ENCODE measurements at places on chromosomes 7 and 10.

DNA sequence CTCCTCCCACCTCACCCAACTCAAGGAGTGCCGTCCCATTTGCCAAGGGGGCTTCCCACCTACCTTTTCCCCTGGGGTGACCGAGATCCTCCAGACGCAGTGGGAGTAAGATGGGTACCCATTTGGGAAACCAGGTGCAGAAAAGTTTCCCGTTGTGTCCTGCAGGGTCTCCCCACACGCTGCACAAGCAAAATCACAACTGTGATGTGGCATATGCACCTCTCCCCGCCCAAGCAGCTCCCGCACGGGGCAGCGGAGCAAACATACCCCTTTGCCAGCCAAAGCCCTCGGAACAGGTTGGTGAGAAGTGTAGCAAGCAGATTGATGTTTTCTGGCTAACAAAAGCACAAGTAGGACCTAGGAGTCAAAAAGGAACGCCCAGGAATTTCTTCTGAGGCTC is 51.5 kb upstream of the OPALIN start:
- DNase-seq, result no peak

DNA sequence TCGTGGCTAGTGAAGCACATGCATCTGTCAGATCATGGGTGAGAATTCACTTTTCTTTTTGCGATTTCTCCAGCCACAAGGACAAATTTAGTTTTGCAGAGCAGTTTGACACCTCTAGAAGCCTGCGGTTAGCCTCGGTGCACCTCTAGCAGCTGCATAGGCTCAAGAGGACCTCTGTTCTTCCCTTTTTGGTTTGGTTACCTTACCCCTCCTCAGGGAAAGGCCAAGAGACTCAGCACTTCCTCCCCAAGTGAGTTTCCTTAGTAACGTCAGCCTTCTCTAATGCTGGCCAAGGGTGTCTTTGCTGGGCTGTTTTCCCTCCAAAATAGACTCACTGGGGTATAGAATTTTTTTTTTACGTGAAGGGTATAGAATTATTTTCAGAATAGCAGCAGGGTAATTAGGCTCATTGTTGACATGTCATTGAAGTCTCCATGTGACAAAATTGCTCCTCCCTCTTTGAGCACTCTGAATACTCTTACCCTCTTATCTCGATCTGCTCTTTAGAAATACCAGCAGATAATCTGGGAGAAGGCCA is 97.8 kb downstream of the AUTS2 start:
- DNase-seq, result no peak

- DNase-seq, result no peak
Measured at GRCh38 chr10:43124574-43125273, 13.5 kb upstream of the CSGALNACT2 start.

- DNase-seq, result no peak
Measured at GRCh38 chr10:84175436-84175835, 1.8 kb downstream of the GPR15LG start.

DNA sequence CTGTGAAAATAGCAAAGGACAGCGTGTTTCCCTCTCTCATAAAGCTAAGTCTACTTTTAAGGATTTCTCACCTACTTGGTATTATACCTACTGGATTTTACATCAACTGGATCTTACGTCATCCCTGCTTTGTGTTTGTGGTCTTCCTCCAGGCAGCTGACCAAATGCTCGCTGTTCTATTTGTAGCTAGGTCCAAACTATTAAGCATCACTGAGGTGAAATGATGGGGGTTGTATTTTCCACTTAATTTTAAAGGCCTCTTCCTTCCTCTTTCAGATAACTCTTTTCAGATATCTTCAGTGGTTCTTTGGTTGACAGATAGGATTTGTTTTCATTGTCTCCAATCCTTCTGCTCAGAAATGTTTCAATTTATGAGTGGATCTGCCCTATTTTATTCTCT is 169.7 kb downstream of the RNLS start:
- no peak for DNase-seq

GRCh38 chr10:62597226-62597625 is 207.3 kb upstream of the ADO start:
- peak; percentile 90 for DNase-seq

- DNase-seq, result no peak
Measured at GRCh38 chr10:130049244-130049643, 61.4 kb downstream of the C10orf143 start.

DNA sequence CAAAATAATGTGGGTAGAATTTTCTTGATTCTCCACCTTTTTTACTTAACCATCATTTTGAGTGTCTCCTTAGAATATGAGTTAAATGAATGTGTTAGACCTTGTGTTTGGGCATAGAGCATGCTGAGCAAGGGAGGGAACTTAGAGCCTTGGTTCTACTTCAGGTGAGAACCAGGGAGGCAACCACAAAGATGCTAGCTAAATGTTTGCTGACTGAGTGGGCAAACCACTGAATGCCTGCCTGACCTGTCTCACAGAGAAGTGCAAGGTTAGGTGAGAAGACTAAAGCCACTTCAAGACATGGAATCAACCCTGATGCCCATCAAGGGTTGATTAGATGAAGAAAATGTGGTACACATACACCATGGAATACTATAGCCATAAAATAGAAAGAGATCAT is 242.6 kb upstream of the ZNF32 start:
- no peak for DNase-seq

- DNase-seq, result peak; percentile 99
Measured at GRCh38 chr7:134741907-134742635, 37.4 kb upstream of the CALD1 start.

DNA sequence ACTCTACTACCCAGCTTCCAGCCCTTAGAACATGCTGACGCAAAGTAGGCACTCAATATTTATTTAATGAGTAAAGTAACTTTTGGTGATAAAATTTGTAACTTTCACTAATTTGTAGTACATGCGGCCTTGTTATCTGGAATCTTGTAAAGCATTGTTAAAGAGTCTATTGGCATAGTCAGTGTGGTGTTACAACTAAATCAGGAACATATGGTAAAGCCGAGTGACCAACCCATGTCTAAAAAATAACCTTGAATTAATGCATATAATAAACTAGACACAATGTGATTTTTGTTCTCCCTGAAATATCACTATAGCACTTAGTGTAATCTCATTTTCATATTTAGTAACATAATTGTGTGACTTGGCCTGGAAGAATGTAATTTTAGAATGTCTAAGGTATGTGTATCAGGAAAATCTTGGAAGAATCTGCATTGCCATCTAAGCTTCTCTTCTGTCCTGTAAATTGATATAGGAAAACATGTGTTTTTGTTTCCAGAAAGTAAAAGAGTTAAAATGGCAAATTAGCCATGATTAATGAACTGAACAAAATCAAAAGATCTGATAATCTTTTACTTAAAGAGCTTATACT is 256.7 kb upstream of the GNAI1 start:
- peak; percentile 12 for DNase-seq

- DNase-seq, result no peak
Measured at GRCh38 chr10:118610577-118610976, 15.1 kb upstream of the PRLHR start.

DNA sequence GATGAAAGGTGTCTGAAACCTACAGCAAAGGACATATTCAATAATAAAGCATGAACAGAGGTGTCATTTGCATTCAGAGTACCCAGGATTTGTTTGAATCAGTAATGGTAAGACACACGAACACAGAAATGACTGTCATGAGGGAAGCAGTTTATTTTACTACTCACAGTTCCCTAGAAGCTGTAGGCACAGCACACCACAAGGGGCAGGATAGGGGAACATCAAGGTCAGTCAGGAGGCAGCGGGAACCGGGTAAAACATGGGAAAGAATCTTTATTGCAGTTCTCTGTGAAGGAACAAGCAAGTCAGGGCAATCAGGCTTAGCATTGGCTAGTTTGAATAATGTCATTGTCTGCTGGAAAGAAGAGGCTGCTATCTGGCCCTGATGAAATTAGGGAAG is 70.2 kb upstream of the PDSS1 start:
- DNase-seq, result no peak

GRCh38 chr7:35676211-35676610 is 18.7 kb downstream of the HERPUD2 start:
- DNase-seq, result no peak

GRCh38 chr10:102367441-102367840 is 28.1 kb upstream of the NFKB2 start:
- DNase-seq, result no peak

DNA sequence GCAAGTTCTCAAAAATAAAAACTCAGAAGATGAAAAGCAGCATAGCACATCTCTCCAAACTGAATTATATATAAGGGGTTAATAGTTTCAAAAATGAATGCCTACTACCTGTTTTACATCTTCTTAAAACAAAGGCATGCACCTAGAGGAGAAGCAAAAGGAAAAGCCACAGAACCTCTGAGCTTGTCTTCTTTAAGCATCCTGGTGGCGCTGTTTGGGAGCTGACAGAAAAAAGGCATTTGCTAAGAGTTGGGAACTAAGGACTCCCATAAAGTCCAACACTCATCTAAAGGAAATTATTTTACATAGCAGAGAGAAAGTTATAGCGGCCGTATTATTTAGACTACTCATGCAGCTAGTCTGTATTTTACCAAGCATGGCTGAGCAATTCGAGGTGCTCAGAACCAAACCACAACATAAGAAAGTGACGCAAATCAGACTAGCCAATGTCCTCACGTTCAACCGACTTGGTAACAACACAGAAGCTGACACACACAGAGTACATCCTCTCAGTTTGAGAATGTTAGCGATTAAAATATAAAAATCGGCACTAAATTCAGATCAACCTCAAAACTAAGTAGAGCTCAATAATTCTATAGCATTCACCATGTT is 38.8 kb downstream of the PTN start:
- no peak for DNase-seq

GRCh38 chr10:48999346-48999745 is 59.7 kb upstream of the LRRC18 start:
- no peak for DNase-seq

DNA sequence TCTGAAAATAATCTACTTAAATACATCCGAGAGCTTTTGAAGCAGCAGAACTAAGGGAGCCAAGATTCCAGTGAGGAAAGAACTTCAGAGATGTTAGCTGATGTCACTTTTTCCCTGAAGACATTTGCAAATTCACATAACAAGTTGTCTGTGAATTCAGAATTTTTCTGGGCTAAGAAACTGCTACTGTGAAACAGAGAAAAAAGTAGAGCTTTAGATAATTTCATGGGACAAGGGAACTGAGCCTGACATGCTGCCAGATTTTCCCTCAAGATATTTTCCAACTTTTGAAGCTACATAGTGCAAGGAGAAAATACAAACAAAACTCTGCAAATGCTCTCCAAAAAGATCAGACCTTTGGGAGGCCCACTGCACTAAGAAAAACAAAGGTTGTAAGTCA is 484.2 kb downstream of the ANKRD7 start:
- no peak for DNase-seq

- no peak for DNase-seq
Measured at GRCh38 chr7:72059925-72060324, 352.2 kb downstream of the CALN1 start.

DNA sequence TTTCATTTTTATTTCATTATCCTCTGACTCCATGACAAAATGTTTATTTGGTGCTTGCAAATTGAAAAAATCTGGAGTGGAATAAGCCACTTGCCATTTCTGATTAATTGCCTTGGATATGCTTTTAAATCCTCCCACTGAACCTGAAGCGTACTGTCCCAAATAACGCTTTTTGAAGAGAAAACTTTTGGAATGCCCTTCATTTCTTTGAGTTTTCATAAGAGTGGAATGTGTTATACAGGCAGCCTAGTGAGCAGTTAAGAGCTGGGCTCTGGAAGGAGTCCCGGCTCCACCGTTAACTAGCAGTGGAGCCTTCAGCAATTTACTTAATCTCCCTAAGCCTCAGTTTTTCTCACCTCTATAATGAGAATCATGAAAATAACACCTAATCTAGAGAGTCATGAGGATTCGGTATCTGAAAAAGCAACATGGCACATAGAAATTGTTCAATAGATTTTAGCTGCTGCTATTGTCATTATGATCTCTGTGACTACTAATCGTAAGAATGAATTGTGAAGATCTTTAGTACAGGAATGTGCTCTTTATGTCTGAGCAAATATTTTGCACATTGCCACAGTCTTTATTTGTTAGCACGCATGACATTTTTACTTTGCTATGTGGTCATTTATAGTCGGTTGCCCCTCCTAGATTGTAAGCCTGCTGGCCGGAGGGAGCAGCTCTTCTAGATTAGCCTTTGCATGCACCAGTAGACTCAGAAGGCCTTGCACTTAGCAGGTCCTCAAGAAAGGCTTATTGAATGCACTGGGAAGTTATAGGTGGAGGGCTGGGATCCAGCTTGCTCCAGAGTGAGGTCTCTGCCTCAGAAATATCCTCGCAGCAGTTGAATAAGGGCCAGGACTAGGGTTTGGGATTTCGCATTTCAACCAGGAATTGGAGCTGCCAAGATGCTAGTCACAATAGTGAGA is 59.4 kb downstream of the PLCE1 start:
- peak; percentile 77 for DNase-seq

DNA sequence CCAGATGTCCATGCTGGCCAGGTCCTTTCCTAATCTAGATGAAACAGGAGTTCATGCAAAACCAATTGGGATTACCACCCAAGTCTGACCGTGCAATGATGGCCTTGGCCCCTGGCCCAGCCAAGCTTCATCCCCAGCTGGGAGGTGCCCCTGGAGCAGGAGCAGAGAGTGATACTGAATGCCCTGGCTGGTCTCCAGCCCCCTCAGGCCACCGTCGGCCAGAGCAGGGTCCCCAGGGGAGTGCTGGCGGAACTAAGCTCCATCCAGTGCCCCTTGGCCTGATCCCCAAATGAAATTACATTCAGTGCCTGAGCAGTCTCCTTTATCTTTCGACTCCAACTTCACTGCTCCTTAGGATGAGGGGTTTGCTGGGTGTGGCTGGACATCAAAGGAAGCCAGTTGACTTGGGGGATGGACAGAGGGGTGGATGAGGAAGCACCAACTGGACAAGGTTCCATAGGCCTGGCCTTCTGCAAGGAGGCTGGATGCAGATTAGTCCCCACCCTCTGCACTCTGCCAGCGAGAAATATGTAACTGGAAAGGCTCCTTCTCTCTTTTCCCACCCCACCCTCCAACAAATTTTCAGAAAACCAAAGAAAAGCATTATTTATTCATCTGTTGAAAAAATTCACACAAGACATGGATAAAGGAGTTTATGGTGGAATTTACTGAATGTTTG is 275.5 kb downstream of the PLXNA4 start:
- DNase-seq, result no peak

- peak; percentile 96 for DNase-seq
Measured at GRCh38 chr7:18693406-18693805, 197.9 kb downstream of the HDAC9 start.

- DNase-seq, result peak; percentile 35
Measured at GRCh38 chr7:33770576-33770975, 134.8 kb upstream of the BMPER start.

GRCh38 chr7:102450242-102450641 is 14.4 kb downstream of the ALKBH4 start:
- DNase-seq, result no peak

DNA sequence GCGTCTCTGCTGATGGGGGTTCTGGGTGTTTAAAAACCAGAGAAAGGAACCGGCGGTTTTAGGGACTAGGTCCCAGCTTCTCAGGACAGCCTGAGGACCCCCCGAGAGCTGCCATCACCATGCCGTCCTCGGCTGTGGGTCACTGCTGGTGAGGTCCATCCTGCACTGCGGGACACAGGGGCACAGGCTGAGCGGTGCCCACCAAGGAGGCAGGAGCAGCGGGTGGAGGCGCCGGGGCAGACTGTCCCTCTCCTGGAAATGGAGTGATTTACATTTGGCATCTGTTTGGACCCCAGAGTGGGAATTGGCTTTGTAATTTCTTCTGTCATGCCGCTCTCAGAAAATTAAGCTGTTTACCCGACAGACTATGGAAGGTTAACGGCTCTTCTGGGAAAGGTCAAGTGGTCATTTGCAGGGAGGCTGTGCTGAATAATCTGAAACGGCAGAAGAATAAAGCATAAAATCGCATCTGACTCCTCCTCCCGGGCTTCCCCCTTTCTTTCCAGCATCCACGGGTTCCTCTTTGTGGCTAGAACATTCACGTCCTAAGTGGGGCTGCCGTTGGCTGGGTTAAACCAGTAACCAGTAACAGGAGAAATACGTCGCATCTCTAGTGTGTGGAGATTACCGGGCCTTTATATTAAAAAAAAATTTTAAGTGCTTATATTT is 31.7 kb downstream of the LHPP start:
- DNase-seq, result no peak

Measured in AG10803 (cell line).